ENCODE measurements at places on chromosomes 3 and 15.

DNA sequence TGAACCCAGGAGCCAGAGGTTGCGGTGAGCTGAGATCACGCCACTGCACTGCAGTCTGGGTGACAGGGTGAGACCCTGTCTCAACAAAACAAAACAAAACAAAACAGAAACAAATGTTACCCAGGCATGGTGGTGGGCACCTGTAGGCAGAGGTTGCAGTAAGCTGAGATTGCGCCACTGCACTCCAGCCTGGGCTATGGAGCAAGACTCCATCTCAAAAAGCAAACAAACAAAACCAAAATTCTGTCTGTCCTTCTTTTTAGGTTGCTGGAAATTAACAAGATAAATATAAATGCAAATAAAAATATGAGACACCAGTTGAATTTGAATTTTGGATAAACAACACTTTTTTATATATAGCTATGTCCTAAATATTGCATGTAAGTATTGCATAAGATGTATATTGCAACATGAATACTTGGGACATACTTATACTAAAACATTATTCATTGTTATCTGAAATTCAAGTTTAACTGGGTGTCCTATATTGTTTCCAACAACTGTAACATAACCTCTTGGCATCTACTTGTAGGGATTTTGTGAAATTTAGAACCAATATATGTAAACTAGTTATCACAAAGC lies 4.7 kb upstream of the CEP97 start:
- no peak for DNase-seq

- no peak for DNase-seq
These were observed 44.3 kb downstream of the ZBTB11 start for GRCh38 chr3:101632586-101632985.

DNA sequence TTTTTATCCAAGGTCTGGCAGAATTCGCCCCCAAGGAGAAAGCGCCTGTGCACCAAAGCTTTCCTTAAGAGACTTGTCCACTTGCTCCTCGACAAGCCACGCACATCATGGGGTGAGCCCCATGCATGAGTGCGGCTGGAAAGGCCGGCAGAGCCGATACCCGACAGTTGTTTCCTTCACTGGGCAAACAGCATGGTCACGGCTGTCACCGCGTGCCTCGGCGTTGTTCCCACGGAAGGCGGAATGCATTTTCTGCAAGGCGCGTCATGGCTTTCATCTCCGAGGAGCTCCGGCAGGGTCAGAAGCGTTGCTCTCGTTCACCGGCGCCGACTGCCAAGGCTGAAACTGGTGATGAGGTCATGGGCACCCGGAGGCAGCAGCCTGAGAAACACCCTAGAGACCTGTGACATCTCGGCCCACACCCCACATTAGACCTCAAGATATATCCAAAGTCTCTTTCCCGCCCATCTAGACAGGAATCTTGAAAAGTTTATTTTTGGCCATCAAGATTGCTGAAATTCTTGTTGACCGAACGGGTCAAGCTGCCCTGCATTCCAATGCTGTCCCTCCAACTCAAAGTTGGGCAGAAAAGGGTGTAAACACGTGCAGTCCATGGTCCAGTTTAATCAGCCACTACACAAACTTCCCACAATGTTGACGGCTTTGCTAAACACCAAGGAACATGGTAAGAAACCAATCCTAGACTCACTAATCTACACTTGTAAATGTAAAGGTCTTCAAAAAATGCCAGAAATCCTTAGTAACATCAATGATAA lies 604 bp upstream of the TJP1 start:
- no peak for DNase-seq

DNA sequence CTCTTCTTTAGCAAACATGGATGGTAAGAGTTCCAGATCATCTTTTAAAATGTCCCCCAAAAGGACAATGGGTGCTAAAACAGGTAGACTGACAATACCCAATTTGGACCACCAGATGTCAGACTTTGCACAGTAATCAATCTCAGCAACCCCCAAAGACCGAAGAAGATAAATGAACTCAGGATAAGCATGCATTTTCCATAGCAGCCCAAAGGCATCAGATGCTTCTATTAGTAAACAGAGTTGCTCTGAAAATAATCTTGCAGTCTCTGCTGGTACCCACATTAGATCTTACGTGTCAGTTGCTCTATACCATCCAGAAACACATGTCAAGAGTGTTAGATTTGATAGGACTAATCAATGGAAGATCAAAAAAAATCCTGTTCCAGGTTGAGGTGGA lies 20.6 kb downstream of the MYH15 start:
- DNase-seq = peak; percentile 66

- no peak for DNase-seq
These were observed 570.6 kb upstream of the ROBO1 start for GRCh38 chr3:80338366-80338765.

DNA sequence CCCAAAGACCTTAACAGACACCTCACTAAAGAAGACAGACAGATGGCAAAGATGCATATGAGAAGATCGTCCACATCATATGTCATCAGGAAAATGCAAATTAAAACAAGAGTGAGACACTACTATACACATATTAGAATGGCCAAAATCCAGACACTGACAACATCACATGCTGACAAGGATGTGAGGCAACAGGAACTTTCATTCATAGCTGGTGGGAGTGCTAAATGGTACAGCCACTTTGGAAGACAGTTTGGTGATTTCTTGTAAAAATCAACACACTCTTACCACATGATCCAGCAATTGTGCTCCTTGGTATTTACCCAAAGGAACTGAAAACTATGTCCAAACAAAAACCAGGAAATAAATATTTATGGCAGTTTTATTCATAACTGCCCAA lies 17.6 kb downstream of the CHDH start:
- no peak for DNase-seq

GRCh38 chr15:74529921-74530320 lies 11.1 kb upstream of the ARID3B start:
- no peak for DNase-seq

DNA sequence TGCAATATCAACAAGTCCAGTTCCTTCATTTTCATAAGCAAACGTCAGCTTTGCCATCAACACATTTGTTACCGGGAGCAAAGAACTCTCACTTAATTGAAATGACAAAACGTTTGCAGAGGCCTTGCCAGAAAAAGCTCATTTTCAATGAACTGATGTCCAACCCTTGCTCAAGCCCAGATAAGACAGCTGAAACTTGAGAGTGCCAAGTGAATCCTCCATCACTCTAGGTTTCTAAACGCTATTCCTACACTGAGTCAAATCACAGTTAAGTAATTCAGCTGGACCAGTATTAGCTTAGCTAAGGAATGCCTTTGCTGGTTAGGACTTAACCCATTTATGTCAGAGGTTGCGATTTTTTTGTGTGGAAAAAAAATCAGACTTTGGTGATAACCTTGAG lies 11.5 kb downstream of the CHSY1 start:
- DNase-seq = no peak

- no peak for DNase-seq
These were observed 244.4 kb upstream of the TLE3 start for GRCh38 chr15:70342141-70342540.

DNA sequence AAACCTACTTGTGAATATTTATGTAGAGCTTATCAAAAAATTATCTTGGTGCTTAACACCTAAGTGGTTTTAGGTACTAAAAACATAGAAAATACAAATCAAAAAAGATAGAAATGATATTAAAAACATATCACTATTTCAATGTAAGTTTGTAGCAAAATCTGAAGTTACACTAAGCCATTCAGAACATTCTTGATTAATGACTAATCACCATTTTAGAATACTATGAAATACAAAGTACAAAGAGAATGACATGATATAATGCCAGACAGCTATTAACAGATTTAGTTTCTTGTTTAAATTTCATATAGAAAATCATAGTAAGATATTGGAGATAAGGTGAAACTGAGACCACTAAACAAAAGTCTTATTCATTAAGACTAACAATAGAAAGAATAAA lies 169.7 kb upstream of the AGTR1 start:
- DNase-seq = no peak

DNA sequence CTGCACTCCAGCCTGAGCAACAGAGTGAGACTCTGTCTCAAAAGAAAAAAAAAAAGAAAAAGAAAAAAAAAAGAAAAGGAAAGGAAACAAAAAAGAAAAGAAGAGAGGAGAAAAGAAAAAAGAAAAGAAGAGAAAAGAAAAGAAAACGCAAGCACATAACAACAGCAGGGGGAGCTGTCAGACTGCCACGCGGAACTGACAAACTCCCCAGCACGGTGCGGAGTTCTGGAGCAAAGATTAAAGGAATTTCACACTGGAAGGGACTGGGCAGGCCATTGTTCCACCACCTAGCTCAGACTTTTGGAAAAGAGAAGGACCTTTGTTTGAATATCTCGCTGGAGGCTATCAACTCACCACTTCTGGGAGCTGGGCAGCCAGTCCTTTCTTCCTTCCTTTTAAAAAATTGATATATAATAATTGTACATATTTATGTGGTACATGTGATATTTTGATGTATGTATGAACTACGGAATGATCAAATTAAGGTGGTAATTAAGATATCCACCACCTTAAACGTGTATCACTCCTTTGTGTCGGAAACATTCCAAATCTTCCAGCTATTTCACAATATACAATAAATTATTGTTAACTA lies 40.5 kb downstream of the DPPA2 start:
- DNase-seq = peak; percentile 27

GRCh38 chr3:80526153-80526552 lies 758.4 kb upstream of the ROBO1 start:
- DNase-seq = no peak

- no peak for DNase-seq
These were observed 3.9 kb downstream of the UPK1B start for GRCh38 chr3:119177321-119177720.

DNA sequence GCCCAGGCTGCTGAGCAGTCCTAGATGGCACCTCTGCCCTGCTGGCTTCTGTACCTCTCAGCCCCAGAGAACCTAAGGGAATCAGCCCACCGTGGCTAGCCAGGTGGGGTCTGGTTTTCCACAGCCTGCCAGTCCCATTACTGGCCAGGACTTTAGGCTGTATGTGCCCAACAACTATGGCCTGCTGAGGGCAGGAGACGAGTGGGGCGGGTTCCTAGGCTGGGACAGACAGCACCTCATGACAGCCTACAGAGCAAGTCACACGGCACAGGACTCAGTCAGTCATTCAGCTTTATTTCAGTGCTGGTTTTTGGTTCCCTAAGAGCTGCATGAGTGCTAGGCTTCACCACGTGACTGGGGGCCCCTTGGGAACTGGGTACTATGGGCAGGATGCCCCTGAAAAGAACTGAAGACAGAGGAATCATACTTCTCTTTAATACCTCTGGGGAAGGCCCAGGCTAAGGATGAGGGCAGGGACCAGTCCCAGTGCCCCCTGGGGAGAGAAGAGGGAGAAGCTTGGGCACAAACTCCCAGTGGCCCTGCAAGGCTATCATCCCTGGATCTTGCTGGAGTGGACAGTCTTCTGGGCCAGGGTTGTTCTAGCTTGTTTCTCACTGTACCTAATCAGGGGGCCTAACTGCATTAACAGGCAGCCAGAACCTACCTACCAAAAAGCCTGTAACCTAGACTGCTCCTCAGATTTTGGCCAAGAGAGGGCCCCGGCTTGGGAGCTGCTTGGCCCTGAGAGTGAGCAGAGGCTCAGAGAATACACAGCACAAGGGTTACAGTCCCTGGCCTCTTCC lies 14.8 kb downstream of the CLK3 start:
- no peak for DNase-seq

- DNase-seq = no peak
These were observed 19.3 kb downstream of the SPRED1 start for GRCh38 chr15:38271895-38272294.

DNA sequence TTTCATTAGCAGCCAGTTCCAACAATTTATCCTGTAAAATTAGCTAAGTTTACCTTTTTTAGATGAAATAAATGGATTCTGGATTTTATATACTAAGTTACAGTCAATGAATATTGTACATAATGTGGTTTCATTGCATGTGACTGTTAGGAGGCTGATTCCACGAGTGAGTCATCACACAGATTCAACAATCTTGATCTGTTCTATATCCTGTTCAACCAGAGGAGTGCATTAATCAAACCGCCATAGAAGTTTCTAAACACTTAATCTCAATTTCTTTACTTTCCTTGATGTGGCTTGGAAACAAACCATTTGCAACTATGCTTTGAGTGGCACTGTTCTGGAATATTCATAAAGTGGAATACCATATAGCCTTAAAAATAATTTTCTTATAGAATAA lies 15.3 kb downstream of the DNAJC13 start:
- no peak for DNase-seq

DNA sequence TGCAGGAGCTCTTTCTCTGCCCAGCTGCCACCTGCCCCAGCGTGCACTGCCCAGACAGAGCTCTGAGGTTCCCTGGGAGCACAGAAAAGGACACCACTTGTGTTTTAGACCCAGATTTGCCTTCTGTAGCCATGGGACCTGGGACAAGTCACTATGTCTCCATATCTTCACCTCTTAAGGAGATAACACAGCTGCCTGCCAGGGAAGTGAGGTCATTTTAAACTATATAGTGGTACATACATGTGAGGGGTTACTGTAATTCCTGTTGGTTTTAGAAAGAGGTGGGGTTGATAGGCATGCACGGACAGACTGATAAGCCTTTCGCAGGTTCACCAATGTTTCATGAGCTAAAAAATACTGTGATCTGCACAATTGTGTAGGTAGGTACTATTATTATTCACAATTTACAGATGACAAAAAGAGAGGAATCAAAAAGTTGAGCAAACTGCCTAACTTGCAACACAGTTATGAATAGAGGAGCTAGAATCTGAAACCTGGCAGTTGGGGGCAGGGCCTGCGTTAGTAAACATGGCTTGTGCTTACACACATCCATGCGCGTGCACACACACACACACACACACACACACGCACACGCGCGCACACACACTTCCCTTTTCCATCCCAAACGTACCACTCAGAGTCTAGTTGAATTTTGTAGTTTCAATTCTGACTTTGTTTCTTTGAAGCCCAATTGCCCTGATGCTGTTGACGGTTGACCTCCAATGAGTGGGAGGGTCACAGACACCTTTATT lies 193.6 kb downstream of the FAM43A start:
- no peak for DNase-seq

DNA sequence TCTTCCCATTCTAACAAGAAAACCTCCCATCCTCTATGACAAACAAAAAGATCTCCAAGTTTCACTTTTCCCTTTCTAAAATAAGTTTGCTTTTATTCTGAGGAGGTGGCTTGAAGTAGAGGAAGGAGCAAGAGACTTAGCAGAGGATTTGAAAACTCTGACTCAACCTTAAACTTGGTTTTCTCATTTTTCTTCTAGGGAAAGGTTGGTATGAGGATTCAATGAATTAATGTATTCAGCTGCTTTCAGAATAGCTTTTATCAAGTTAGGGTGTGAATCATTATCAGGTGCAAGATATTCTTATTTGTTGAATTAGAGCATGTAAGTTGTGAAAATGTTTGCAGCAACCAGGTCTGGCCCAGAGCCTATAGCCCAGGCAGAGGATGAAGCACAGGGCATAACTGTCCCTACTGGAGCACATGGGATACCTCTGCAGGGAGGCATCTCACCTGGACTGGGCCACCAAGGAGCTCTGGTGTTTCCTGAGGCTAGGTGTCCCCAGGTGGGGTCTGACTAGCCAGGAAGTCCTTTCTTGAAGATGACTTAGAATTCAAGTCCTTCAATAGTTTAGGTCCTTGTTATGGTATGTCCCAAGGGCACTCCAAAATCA lies 42.3 kb downstream of the SATB1 start:
- no peak for DNase-seq

GRCh38 chr3:134430174-134430573 lies 55.6 kb downstream of the ANAPC13 start:
- DNase-seq = no peak

Data from NCI-H146 (cell line).